Pancreas (tissue), 10 donors: ENCODE measurements at places on chromosomes 12 and 14.

GRCh38 chr12:91211866-91212265 is 29.2 kb upstream of the DCN start:
- no peaks in the 10 kb centered on the region for H3K4me1 ChIP-seq
- H3K36me3 ChIP-seq = no peaks in the 10 kb centered on the region
- no peak overlapping the region for H3K4me3 ChIP-seq
- no peak for DNase-seq
- H3K27me3 ChIP-seq = no peaks in the 10 kb centered on the region
- H3K27ac ChIP-seq = no peak overlapping the region

DNA sequence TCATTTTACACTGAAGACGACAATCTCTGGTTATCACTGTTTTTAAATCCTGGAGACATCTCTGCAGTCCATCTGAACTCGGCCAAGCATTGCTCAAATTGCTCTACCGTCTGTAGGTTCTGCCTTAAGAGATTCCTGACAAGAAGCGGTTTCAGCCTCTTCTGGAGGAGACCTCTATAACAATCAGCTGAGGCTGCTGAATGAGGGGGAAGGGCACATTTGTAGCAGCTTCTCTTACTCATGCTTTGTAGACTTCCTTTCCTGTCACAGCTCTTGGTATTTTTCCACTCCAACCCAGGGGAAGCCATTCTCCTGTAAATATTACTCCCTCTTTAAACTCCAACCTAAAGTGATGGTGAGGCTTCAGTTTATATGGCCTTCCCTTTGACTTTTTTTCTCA is 3.0 kb downstream of the ARG2 start:
- peaks cover 7% of the 10 kb centered on the region for H3K4me1 ChIP-seq
- H3K27ac ChIP-seq = no peak overlapping the region
- no peak overlapping the region for H3K4me3 ChIP-seq
- H3K36me3 ChIP-seq = no peaks in the 10 kb centered on the region
- no peaks in the 10 kb centered on the region for H3K27me3 ChIP-seq

DNA sequence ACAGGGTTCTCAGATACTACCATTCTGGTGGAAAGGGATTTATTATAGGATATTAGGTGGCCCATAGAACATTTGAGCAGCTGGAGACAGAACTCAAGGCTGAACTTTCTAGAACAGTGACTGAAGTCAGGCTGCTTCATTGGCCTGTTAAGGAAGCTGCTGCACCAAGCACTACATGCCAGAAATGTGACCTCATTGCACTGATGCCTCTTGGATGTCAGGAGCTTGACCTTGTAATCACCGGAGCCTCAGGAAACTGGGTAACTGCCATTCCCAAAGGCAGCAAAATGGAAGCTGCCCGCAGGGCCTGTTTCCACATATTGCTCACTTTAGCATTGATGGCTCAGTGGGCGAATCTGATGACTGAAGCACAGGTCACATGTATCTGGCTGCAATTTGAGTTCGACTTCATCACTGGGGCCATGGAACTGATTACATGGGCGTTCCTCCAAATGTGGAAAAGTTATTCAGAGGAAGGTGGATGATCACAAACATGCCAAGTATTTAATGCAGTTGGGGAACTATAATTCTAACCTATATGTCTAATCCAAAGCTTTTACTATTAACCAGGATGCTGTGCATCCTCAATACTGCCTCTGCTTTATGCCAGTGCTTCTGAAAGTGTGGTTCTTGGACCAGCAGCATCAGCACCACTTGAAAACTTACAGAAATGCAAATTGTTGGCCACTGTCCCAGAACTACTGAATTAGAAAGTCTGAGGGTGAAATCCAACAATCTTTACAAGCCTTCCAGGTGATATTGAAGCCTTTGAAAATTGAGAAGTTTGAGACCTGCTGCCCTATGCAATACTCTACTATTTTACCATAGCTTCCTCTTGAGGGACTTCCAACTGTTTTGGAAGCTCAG is 337.2 kb upstream of the NAV3 start:
- DNase-seq = no peak
- no peak overlapping the region for H3K27ac ChIP-seq
- H3K36me3 ChIP-seq = no peaks in the 10 kb centered on the region

- H3K36me3 ChIP-seq = no peaks in the 10 kb centered on the region
- H3K27ac ChIP-seq = no peak overlapping the region
- H3K27me3 ChIP-seq = no peaks in the 10 kb centered on the region
- no peak overlapping the region for H3K4me3 ChIP-seq
Measured at GRCh38 chr12:22951206-22951605, 326.2 kb downstream of the ETNK1 start.

GRCh38 chr14:31174433-31174832 is 33.2 kb downstream of the HECTD1 start:
- H3K36me3 ChIP-seq = no peaks in the 10 kb centered on the region
- no peak overlapping the region for H3K4me3 ChIP-seq
- no peak overlapping the region for H3K27ac ChIP-seq
- H3K27me3 ChIP-seq = no peaks in the 10 kb centered on the region
- no peaks in the 10 kb centered on the region for H3K4me1 ChIP-seq
- DNase-seq = no peak

DNA sequence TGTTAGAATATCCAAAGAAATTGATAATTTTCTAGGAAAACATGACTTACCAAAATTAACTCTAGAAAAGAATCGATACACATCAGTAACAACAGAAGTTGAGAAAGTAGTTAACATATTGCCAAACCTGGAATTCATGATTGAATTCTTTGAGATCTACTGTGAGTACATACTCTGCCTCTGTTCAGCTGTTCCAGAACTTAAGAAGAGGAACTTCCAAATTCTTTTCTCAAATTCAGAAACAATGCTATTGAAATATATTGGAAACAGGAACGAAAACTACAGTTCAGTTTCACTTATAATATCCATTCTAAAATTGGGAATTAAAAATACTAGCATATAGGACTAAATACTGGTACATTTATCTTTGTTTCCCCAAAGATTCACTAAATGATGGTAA is 57.9 kb downstream of the MARK3 start:
- no peak overlapping the region for H3K27ac ChIP-seq
- peaks cover 10% of the 10 kb centered on the region for H3K36me3 ChIP-seq
- H3K4me1 ChIP-seq = peaks cover 10% of the 10 kb centered on the region
- no peak overlapping the region for H3K4me3 ChIP-seq
- H3K27me3 ChIP-seq = no peaks in the 10 kb centered on the region
- no peak for DNase-seq

GRCh38 chr14:85529803-85530574 is at the start of gene FLRT2:
FLRT2 (plus strand) TSS chr14:85530144; CDS start chr14:85621515, 91,371 bp downstream.
- H3K36me3 ChIP-seq = no peaks in the 10 kb centered on the region
- no peaks in the 10 kb centered on the region for H3K27me3 ChIP-seq
- peak within 1 kb of the TSS; percentile 82 for H3K4me3 ChIP-seq

- H3K27ac ChIP-seq = no peak overlapping the region
- no peaks in the 10 kb centered on the region for H3K27me3 ChIP-seq
- no peak for DNase-seq
- H3K4me3 ChIP-seq = no peak overlapping the region
Measured at GRCh38 chr14:60786905-60787304, 52.3 kb downstream of the MNAT1 start.

- no peak overlapping the region for H3K27ac ChIP-seq
- no peaks in the 10 kb centered on the region for H3K4me1 ChIP-seq
- DNase-seq = no peak
- H3K27me3 ChIP-seq = no peaks in the 10 kb centered on the region
Measured at GRCh38 chr14:70097576-70098249, 91.0 kb downstream of the SLC8A3 start.

DNA sequence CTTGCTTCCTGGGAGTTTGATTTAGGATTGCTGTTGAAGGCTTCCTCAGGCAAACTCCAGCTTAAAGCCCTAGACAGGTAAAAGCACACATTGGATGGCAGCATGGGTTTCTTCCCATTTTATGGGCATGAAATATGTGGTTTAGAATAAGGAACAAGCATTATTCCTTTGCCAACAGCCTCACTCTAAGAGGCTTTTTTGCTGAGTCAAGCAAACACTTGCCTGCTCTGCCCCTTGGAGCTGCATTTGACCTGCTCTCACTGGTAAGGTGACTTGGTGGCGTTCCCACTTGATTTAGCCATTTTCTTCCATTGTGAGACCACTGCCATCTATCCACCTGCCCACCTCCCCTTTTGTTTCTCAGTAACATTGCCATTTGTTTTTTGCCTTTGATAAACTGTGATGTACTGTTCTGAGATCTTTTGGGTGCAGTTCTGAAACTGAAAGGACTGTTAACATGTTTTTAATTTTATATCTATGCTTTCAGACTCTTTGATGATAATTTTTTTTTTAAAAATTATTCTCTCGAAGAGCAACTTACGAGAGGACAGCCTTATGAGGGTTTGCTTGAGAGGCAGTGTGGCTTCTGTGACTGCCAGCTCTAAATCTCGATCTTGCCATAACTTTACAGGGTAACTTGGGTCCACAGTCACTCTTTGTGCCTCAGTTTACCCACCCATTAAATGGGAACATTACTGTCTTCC is 92.6 kb downstream of the GALNT8 start:
- H3K27me3 ChIP-seq = no peaks in the 10 kb centered on the region
- no peak for DNase-seq
- H3K27ac ChIP-seq = no peak overlapping the region
- no peak overlapping the region for H3K4me3 ChIP-seq
- no peaks in the 10 kb centered on the region for H3K4me1 ChIP-seq
- H3K36me3 ChIP-seq = no peaks in the 10 kb centered on the region

DNA sequence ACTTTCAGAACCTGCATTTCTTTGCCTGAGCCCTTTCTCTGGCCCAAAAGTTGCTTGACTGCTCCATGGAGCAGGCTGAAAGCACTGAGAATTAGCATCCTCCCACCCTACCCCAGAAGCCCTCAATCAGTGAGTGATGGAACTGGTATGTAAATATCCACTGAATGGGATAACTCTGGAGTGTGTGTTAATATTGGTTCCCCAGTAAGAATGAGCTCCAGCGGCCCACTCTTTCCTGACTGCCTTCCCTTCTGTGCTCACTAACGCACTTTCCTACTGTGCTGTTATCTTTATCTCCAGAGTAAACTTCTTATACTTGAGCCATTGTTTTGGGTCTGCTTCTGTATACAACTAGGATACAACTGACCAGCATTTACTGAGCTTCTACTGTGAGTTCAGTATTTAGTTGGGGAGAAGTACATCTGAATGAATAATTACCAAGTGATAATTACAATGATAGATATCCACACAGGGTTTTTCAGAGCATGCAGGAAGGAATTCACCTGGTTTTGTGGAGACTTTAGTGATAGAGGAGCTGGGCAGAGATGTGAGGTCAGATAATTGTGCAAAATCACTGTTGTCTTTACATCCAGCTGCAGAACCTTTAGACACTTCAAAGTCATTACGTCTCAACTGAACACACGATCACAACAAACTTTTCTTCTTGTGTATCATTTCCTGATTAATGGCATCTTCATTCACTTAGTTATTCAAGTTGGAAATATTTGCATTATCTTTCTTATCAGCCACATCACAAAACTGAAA is 149.2 kb upstream of the BTG1 start:
- H3K27ac ChIP-seq = no peak overlapping the region
- no peak for DNase-seq
- no peaks in the 10 kb centered on the region for H3K4me1 ChIP-seq
- no peak overlapping the region for H3K4me3 ChIP-seq
- no peaks in the 10 kb centered on the region for H3K27me3 ChIP-seq

DNA sequence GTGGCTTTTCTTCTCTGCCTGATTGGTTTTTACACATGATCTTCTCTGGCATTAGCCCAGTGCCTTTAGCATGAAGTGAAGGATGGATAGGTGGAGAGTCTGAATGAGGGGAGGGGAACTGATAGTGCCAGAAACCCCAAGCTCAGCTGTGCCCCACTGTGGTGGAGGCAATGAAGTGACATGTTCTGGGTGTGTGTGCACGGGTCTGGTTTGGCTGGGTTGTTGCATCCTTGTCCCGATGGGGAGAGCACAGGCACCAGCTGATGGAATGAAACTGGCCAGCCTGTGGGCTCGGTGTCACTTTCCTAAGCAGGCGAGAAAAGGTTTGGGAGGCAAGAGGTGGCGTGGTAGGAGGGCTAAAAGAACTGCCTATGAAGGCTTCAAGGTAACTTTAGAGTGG is 65.3 kb downstream of the CACNA1C start:
- H3K36me3 ChIP-seq = no peaks in the 10 kb centered on the region
- no peaks in the 10 kb centered on the region for H3K27me3 ChIP-seq
- H3K4me3 ChIP-seq = no peak overlapping the region
- H3K4me1 ChIP-seq = peaks cover 3% of the 10 kb centered on the region
- H3K27ac ChIP-seq = no peak overlapping the region

- no peaks in the 10 kb centered on the region for H3K36me3 ChIP-seq
- H3K4me3 ChIP-seq = no peak overlapping the region
- no peak for DNase-seq
- H3K27ac ChIP-seq = no peak overlapping the region
Measured at GRCh38 chr14:64733899-64734298, 29.7 kb downstream of the PLEKHG3 start.

GRCh38 chr14:89371585-89372511 is 45.2 kb downstream of the FOXN3 start:
- H3K4me3 ChIP-seq = no peak overlapping the region
- peaks cover 22% of the 10 kb centered on the region for H3K4me1 ChIP-seq
- no peaks in the 10 kb centered on the region for H3K36me3 ChIP-seq
- H3K27me3 ChIP-seq = no peaks in the 10 kb centered on the region
- DNase-seq = no peak
- no peak overlapping the region for H3K27ac ChIP-seq

DNA sequence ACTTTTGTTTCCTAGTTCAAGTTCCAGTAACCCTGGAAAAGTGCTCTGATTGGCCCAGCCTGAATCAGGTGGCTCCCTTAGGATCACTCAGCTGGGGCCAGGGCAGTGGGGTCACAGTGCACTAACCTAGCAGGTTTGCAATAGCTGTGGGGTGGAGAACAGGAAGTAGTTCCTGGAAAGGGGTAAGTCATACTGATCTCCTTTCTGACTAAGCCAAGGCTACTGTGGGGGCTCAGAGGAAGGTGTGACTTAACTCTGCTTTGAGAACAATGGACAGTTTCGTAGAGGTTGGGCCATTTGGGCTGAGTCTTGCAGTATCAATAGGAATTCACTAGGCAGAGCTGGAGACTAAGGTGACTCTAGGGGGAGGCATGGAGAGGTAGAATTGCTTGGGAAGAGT is 89.4 kb downstream of the KIF26A start:
- DNase-seq = no peak
- no peaks in the 10 kb centered on the region for H3K4me1 ChIP-seq
- H3K36me3 ChIP-seq = no peaks in the 10 kb centered on the region
- H3K4me3 ChIP-seq = no peak overlapping the region
- no peak overlapping the region for H3K27ac ChIP-seq
